ENCODE measurements at places on chromosomes 7 and 10.

DNA sequence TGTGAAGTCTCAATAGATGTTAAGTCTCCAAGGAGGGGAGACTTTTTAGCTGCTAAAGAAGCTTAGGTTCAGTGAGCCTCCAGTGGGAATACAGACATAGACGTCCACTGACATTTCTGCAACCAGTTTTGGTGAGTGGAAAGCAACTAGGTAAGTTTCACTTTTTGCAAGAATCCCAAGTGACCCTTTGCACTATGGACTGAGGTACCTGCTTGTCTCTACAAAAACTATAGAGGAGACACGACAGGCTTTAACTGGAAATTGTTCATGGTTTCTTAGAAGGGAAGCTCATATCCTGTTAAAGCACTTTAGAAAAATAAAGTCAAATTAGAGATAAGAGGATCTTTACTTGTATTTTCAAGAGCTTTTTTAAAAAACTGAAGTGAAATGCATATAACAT, 38.6 kb downstream of the GBF1 start:
- no peak for DNase-seq

DNA sequence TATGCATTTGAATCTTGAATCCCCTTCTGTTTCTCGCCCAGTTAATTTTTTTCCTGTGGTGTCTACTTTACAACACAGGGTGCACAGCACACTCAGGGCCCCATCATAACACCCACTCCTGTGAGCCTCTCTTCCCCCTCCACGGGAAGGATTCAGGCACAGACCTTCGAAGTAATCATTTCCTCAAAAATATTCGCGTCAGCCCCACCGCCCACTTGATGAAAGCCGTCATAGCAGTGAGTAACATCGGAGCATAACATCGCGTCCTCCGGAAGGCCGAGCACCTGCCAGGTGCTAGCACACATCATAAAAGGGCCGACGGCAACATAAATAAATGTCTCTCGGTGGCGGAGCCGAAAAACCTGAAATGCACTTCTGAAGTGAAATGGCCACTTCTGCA, 201.7 kb upstream of the ADARB2 start:
- no peak for DNase-seq

GRCh38 chr7:80136261-80137055, 1.8 kb downstream of the GNAI1 start:
- peak; percentile 70 for DNase-seq

- no peak for DNase-seq
Measured at GRCh38 chr10:107451047-107451446, 286.5 kb upstream of the SORCS1 start.

DNA sequence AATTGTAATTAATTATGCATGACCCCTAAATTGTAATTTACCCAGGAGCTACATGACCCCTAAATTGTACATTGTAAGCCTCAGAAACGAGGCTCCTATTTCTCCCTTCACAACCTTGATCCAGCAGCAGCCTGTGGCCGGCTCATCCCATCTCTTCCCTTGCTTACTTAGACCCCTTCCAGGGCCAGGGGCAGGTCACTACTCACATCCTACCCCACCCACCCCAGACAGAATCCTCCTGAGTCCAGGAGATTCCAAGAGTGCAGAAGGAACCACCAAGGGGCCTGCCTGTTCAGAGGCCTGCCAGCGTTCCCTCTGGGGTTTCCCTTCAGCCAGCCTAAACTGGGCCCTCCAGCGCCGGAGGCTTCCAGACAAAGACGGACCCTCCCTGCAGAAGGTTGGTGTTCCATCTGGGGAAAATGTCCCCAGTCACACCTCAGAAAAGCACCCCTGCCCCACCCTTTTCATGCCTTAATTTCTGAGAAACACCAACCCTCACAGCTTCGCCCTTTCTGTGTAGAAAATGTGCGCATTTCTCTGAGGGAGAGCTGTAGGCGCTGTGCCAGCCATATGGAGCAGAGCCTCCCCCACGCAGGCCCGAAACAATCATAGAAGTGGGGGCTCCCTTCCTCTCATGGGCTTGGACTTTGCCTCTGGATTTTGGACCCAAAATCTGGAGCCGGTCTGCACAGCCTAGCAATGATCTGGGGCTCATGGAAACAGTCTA, 19.2 kb downstream of the LEP start:
- DNase-seq, result no peak

GRCh38 chr7:95213148-95213547, 111.2 kb downstream of the PON1 start:
- no peak for DNase-seq

- DNase-seq, result peak; percentile 12
Measured at GRCh38 chr10:102776779-102777456, 33.2 kb downstream of the WBP1L start.

DNA sequence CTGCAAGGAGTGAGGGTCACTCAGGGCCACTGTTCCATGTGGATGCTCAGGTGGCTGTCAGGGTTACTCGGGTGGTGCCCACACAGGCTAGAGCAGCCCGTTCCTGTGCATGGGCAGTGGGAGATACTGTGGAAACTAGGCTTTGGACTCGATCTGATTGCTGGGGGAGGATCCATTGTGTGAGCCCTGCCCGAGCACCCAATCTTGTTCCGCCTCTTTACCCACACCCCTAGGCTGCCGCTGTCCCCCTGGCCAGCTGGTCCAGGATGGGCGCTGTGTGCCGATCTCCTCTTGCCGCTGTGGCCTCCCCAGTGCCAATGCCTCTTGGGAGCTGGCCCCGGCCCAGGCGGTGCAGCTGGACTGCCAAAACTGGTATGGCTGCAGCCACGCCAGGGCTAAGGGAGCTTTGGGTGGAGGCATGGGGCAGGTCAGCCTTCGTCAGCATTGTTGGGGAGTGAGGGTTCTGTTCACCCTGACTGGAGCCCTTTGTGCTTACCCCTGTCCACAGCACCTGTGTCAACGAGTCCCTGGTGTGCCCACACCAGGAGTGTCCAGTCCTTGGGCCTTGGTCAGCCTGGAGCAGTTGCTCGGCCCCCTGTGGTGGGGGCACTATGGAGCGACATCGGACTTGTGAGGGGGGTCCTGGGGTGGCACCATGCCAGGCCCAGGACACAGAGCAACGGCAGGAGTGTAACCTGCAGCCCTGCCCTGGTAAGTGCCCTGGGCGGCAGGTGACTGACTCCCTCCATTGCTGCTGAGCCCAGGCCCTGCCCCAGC, 12.4 kb upstream of the ZNF862 start:
- no peak for DNase-seq

GRCh38 chr7:117731455-117731854, 141.8 kb downstream of the CTTNBP2 start:
- DNase-seq, result no peak

All from NCI-H69 (cell line).